ENCODE measurements at places on chromosomes 4 and X. TPM values are rescaled to one million over a fixed set of nuclear protein-coding genes. Genes with fewer than 3 reads are reported as not detected.

GRCh38 chr4:114658179-114658578 lies 59.6 kb downstream of the UGT8 start:
- DNase-seq, result no peak

DNA sequence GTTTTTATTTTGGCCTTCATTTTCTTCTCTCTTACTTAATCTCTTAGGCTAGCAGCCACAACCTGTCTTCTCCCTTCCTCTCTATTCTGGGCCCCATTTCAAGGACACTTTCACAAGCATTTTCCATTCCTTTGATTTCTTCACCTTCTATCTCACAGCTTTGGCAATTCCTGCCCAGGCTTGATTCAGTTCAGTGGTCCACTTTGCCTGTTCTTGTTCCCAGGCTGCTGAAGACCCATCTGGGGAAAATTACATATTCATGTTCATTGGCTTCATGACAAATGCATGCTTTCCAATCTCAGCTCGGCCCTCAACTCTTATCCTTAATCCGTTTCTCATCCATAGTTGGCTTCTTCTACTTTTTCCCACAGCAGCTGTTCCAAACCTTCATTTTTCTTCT lies 38.7 kb upstream of the LPAR4 start:
- DNase-seq, result no peak

GRCh38 chr4:108601532-108601931 lies 18.8 kb upstream of the RPL34 start:
- DNase-seq, result no peak

- peak; percentile 75 for DNase-seq
Measured at GRCh38 chr4:30720021-30720660, at the start of gene PCDH7. Gene PCDH7 (plus strand): TSS chr4:30720369. CDS start chr4:30721423, 1,054 bp downstream.

NUDT10 gene
- 2.5 TPM for total RNA-seq

SLC2A9 gene
- total RNA-seq, result 8.4 TPM

All from thyroid gland (tissue), 4 donors.